ENCODE measurements at places on chromosomes 1 and 21. TPM values are rescaled to one million over a fixed set of nuclear protein-coding genes. Genes with fewer than 3 reads are reported as not detected.

GRCh38 chr1:145996433-145997015 is at the start of gene TXNIP:
TSS of gene TXNIP (minus strand) at chr1:145996579. CDS start at chr1:145996266, 313 bp downstream.
- H3K27ac ChIP-seq, result peak within 1 kb of the TSS; percentile 84
- H3K4me3 ChIP-seq, result peak within 1 kb of the TSS; percentile 94
- H3K36me3 ChIP-seq, result peaks cover 19% of the 10 kb centered on the region
- peaks cover 40% of the 10 kb centered on the region for H3K4me1 ChIP-seq

GRCh38 chr21:21767276-21767675 is 769.1 kb downstream of the NCAM2 start:
- H3K4me3 ChIP-seq, result no peak overlapping the region
- no peak overlapping the region for H3K27ac ChIP-seq
- H3K4me1 ChIP-seq, result no peaks in the 10 kb centered on the region
- DNase-seq, result no peak
- H3K27me3 ChIP-seq, result no peaks in the 10 kb centered on the region
- H3K36me3 ChIP-seq, result no peaks in the 10 kb centered on the region

DNA sequence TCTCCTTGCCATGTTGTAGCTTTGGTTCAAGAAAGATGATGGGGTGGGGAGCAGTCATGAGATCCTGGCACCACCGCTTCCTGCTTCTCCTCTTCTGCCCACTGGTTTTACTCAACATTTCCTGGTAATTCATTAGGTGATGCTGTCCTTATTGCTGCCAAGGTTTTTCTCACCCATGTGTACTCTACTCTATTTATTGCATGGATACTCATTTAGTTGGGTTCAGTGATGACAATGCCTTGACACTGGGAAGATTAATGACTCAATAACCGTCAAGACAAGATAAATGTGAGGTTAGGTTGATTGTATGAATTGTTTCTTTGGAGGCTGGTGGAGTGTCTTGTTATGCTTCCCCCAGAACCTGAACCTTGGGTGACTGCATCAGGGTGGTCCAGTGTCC is 484.2 kb downstream of the SIPA1L2 start:
- peaks cover 18% of the 10 kb centered on the region for H3K4me1 ChIP-seq
- no peak overlapping the region for H3K4me3 ChIP-seq
- no peaks in the 10 kb centered on the region for H3K27me3 ChIP-seq
- no peak overlapping the region for H3K27ac ChIP-seq

- no peak overlapping the region for H3K4me3 ChIP-seq
- no peaks in the 10 kb centered on the region for H3K36me3 ChIP-seq
These were observed 612.9 kb downstream of the PTPRU start for GRCh38 chr1:29849038-29849750.

Gene RAB25
- not detected for total RNA-seq
